Naive thymus-derived CD8-positive, alpha-beta T cell (primary cell): ENCODE measurements at places on chromosomes 2 and 18. TPM values are rescaled to one million over a fixed set of nuclear protein-coding genes. Genes with fewer than 3 reads are reported as not detected.
A peak's percentile ranks its signal among the peaks of the same experiment; 100 is the strongest.

Gene SIX3
- total RNA-seq, result not detected

Gene HS1BP3
- 15.4 TPM for total RNA-seq

Gene SAG
- 1.2 TPM for total RNA-seq

Gene TUBB8B
- total RNA-seq, result not detected

Gene TMEFF2
- total RNA-seq, result not detected

Gene ABCG8
- total RNA-seq, result not detected

Gene TUBA3E
- not detected for total RNA-seq

Gene SLC5A7
- not detected for total RNA-seq

Gene PIKFYVE
- total RNA-seq, result 50.6 TPM

Gene POTEE
- 0.11 TPM for total RNA-seq

Gene COPS7B
- total RNA-seq, result 57.7 TPM

Gene DYSF
- 3.4 TPM for total RNA-seq

GRCh38 chr18:27789406-27789805 lies 387.5 kb downstream of the CDH2 start:
- DNase-seq, result no peak

DNA sequence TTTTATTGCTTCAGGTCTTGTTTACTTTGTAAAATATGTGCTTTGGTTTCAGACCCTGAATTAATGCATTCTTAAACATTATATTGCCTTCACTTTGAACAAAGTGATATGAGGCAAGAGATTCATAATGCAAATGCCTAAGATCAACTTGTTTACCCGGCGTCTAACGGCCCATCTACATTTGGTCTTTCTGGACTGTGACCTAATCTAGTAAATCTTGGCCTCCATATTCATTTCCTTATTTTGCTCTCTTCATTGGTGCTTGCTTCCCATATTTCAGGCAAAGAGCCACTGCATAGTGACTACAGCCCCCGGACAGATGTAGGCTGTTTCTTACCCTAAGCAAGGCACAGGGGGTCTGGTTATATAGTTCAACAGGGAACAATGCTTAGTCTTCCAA lies 53.0 kb upstream of the SLC39A10 start:
- no peak for DNase-seq

- DNase-seq, result no peak
These were observed 24.2 kb upstream of the SPR start for GRCh38 chr2:72863046-72863445.

- DNase-seq, result peak; percentile 47
These were observed 169.3 kb downstream of the HDAC4 start for GRCh38 chr2:239231231-239232194.

DNA sequence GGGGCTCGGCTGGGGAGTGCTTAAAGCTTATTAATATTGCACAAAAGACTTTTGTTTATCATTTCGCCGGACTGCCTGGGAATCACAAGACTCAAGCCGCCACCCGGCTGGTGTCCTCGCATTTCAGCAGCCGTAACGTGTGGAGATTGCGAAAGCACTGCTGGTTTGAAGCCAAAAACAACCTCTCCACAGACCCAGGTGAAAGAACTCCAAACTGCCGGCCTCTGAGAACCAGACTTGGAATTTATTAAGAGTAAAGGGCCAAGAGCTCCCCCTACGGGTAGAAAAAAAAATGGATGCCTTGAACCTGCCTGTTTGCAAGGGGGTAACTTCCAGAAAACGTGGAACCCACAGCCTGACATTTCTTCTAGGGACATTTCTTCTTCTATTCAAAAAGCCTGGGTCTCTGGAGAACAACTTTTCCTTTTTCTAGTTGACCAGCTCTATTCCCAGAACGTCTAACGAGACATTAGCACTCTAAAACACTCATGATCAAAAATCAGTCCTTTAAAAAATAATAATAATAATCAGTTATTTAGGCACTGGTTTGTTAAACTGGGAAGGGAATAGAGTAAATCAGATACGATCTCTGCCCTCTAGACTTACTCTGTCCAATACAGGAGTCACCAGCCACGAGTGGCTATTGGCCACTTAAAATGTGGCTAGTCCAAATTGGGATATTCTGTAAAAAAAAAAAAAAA lies 216.3 kb downstream of the C1D start:
- DNase-seq, result no peak

- DNase-seq, result no peak
These were observed 97.6 kb upstream of the SEC11C start for GRCh38 chr18:59041819-59042815.

DNA sequence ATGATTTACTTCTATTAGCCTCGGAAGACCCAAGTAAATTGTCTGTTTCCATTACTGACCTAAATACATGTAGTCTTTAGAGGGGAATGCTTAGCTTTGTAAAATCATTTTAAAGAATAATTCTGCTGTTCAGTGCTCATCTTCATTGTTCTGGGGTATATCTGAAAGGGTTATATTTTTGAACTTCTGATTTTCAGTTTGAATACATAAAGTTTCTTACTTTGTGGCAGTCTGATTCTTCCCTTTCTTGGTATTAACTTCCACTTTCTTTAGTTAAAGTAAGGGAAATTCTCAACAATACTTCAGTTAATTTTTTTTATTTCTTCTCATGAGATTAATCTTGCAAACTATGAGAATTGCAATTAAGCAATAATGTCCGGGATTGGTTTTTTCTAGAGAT lies 148.4 kb downstream of the DOCK10 start:
- DNase-seq, result no peak

DNA sequence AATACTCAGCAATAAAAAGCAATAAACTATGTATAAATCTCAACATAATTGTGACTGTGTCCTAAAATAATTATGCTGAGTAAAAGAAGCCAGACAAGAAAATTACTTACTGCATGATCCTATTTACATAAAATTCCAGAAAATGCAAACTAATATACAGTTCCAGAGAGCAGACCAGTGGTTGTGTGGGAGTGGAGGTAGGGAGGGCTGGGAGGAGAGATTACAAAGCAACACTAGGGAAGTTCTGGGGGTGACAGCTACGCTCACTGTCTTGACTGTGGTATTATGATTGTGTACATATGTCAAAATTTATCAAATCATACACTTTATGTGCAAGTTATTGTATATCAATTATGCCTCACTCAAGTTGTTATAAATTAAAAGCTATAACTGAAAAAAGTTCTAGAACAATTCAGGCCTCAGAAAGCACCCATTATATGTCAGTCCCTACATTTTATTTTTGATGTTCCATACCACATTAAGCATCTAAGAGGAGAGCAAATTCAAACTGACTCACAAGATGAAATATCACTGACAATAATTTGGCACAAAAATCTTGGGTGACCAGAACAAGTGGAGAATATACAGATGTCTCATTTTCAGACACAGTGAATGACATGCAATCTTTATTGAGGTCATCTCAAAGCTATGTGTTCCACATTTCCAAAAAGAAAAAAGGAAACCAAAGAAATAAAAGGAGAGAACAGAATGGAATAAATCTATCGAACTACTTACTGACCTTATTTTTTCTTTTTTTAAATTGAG lies 85.1 kb downstream of the ANTXR1 start:
- no peak for DNase-seq

GRCh38 chr2:12881952-12882351 lies 165.2 kb downstream of the TRIB2 start:
- DNase-seq, result no peak

DNA sequence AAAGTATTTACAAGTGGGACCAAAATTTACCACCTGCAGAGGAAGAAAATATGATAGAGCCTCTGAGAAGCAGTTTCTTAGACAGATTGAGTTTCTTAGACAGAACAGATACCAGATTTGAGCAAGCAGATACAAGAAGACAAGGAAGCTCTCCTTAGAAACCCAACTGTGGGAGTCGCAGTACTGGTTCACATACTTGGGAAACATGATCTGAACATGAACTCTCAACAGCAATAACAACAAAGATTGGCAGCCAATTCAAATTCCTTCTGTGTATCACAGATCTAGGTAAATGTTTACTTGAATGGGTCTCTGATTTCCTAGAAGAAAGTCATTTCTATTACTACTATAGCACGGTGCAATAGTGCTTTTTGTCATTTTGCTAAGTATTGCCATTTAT lies 82.1 kb downstream of the OLA1 start:
- DNase-seq, result no peak

DNA sequence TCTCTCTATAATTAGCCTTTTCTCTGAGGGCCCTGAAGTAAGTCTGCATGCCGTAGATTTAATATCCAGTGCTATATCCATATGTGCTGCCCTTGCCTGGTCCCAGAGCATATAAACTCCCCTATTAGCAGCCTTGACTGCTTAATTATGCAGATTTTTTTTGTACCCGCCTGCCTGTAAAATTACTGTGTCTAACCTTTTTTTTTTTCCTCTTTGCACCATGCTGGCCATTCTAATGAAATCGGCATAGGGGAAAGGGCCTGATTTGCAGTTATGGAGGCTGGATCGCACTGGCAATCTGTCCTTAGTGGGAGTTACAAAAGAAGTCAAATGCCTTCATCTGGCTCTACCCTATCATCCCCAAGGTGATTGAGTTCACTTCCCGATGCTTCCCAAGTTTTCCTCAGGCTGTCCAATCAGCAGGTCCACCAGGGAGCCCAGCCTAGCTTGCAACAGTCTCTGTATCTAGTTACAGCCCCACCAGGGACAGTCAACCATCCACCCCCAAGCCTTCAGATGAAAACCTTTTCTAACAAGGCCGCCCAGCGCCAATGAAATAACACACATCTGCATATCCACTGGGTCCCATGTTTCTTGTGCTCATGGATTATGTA lies 239.0 kb downstream of the ZNF521 start:
- DNase-seq, result no peak

- DNase-seq, result no peak
These were observed 1.6 kb upstream of the EMILIN2 start for GRCh38 chr18:2845172-2845571.

GRCh38 chr18:61554117-61554776 lies 221.0 kb downstream of the CDH20 start:
- peak; percentile 12 for DNase-seq

DNA sequence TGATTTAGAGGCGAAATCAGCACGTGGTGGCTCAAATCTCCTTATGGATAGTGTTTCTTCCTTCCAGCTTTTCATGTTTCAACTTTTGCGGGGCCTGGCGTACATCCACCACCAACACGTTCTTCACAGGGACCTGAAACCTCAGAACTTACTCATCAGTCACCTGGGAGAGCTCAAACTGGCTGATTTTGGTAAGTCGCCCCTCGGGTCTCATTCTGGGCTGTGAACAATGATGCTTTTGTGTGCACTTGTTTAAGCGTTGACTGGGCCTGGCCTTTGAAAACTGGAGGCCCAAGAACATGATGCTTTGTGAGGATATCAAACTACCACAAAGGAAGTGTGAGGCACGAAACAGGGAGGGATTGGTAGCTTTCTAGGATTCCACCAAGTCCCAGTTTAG lies 27.4 kb downstream of the CDK15 start:
- no peak for DNase-seq

DNA sequence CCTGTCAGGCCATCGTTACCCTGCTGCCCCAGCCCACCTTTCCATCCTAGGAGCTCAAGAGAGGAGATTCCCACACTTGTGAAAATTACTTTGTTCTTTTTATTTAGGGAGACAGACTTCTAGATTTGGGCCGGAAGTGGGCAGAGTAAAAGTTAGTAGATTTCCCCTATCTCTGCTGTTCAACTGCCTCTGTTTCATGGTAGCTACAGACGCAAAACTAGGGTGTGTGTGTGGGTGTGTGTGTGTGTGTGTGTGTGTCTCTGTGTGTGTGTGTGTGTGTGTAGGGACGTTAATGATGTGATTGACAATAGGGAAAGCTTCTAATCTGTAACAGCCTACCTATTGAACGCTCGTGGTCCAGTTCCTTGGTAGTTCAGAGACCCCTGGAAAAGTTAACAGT lies 438 bp downstream of the PSMA8 start:
- DNase-seq, result no peak

DNA sequence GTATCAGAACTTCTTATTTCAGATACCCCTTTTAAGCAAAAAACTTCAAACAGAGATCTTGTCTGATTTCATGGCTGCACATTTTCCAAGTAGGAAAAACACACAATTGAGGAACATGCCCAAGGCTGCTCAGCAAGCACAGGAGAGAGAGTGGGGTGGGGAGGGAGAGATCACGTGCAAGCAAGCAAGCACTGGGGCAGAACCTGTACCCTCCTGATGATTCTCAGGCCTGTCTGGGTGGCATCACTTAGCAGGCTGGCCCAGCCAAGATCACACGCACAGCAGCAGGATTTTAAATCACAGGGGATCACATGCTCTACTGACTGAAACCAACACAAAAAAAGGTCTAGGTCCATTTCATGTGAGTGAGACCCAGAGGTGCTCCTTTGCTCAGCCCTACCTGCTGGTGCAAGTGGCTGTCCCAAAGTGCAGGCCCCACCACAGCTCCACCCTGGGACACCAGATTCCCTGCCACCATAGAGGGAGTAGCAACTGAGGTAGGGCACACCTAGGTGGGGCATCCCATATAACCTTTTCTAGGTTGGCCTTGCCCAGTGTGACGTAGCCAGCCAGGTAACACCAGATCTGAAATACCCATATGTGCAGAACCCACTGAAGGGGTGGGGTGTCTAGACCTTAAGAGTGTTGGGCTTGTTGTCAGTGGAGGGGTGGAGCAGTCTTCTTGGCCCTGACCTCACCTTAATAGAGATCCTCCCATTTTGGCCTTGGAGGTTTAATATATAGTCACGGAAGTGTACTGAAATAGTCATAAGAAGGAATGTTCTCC lies 1.8 kb upstream of the LYPD6B start:
- DNase-seq, result no peak

DNA sequence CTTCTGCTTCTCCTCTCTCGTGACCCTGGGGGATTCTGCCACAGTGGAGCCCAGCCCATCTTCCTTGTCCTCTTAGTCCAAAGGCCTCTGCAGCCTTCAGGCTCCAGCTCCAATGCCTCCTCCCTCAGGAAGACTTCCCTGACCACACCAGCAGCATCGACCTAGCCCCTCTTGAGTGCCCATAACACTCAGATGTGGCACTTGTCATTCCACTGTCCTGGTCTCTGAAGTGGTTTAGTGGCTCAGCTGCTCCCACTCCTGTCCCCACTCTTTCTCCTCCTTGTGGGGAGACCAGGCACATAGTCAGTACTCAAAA lies 97.5 kb downstream of the STPG4 start:
- DNase-seq, result no peak

DNA sequence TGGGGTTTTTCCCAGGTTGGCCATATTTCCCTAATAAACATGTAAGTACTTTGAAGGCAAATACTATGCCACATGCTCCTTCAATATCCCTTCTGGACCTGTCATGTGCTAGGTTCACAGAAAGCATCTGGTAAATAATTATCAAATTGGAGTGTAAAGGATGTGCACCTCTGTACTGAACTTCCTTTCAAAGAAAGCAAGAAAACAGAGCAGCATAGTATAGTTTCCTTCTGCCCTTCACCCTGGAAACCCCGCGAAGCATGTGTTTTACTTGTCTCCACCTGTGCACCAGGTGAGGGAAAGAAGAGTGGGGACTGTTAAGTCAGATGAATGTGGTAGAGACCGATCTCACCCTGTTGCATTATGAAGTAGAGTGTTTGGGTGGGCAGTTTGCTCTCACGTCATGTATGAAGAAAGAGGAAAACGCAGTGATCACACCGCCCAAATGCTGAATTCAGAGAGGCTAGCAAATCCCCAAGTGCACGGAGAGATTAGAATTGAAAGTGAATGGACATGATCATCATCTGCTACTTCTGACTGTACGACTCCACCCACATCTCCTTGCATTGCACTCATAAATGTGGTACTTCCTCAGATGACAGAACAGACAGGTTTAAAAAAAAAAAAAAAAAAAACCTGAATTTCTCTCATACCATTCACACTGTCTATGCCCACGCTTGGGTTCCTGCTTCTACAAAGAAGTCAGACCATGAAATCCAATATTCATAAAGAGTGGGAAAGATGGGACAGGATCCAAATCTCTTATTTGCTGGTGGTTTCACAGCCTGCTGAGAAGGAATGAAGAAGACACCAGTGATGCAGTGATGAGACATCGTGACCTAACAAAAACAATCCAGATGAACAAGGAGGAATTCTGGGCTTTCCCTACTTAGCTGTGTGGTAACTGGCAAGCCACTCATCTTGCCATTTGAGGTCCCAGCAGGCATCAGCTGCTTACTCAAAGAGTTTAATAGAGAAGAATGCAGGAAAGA lies 448.6 kb downstream of the BCL11A start:
- no peak for DNase-seq
